ENCODE measurements at places on chromosomes 2 and 18. TPM values are rescaled to one million over a fixed set of nuclear protein-coding genes. Genes with fewer than 3 reads are reported as not detected.

Gene DSG4
- total RNA-seq = not detected

Gene SLC14A1
- 0.50 TPM for total RNA-seq

Gene CPO
- not detected for total RNA-seq

Gene CDK5R2
- total RNA-seq = 6.2 TPM

Gene SLC5A7
- 1.8 TPM for total RNA-seq

Gene ABCG5
- not detected for total RNA-seq

Gene PAPOLG
- 31.8 TPM for total RNA-seq

Gene COL3A1
- 30.4 TPM for total RNA-seq

Gene RPL31
- total RNA-seq = 1,632 TPM

Gene OTX1
- total RNA-seq = 1.0 TPM

Gene CHST10
- 22.1 TPM for total RNA-seq

Gene C1GALT1C1L
- total RNA-seq = not detected

Gene POTEJ
- total RNA-seq = 0.19 TPM

Gene IL1R2
- not detected for total RNA-seq

Gene UNC80
- 3.1 TPM for total RNA-seq

Gene SP5
- 0.60 TPM for total RNA-seq

Gene GKN1
- total RNA-seq = not detected

Gene POTEI
- 5.6 TPM for total RNA-seq

Measured in progenitor cell of endocrine pancreas (in vitro differentiated cells).